ENCODE measurements at places on chromosomes 3 and 15. TPM values are rescaled to one million over a fixed set of nuclear protein-coding genes. Genes with fewer than 3 reads are reported as not detected.

AADACL2 gene
- total RNA-seq = not detected

GPR27 gene
- total RNA-seq = not detected

DUOX1 gene
- total RNA-seq = not detected

SLC9C1 gene
- total RNA-seq = not detected

POC1A gene
- 31.1 TPM for total RNA-seq
